Cardiac fibroblast (primary cell): ENCODE measurements at places on chromosomes 2 and 18.

DNA sequence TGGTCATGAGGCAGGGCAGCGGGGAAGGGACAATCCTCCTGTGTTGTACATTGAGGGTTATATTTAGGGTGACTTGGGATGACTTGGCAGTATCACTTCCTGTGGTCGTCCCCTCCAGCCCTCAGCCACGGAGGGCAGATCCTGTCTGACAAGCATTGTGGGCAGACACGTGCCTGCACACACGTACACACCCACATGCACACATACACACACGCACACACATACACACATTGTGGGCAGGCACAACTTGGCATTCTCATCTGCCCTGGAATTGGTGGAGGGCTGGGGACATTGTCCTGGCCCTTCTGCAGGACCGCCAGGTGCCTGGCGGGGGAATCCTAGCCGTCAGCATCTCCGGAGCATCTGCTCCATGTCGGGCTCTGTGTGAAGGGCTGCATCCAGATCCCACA is 47.6 kb downstream of the ODC1 start:
- no peak for DNase-seq

DNA sequence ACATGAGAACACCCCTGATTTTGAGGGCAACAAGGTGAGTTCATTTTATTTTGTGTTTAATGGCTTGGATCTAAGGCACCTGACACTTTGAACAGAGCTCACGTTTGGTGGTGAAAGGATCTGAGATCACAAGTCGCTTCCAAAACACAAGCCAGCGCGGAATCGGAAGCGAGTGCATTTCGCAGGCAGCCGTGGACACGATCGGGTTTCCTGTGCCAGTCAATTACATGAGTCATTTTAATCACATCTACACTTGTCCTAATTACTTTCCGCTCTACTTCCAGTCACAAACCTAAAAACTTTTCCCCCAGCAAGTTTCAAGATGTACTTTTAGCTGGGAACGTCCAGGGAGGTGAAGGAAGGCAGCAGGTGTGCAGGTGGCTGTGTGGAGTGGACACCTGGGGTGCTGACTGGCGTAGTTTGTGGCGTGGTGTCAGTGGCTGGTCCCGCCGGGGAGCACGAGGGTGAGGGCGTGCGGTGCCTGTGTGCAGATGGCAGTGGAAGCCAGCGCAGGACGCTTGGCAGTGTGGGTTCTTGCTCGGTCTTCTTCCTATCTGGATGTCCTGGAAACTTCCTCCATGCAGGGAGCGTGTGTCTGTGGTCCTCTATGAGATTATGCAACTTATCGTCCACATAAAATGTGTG is 75.6 kb downstream of the DCDC2C start:
- no peak for DNase-seq

- peak; percentile 64 for DNase-seq
These were observed 11.5 kb downstream of the VPS4B start for GRCh38 chr18:63410792-63411191.

- DNase-seq: no peak
These were observed 50.8 kb downstream of the SUMO1 start for GRCh38 chr2:202187570-202187969.

- DNase-seq: peak; percentile 4
These were observed 61.0 kb upstream of the SLC35G4 start for GRCh38 chr18:11548396-11548795.

GRCh38 chr2:134287323-134287722 is 33.5 kb downstream of the MGAT5 start:
- no peak for DNase-seq

- no peak for DNase-seq
These were observed 43.9 kb upstream of the SGPP2 start for GRCh38 chr2:222380456-222380855.

GRCh38 chr2:127397568-127398238 is 9.9 kb upstream of the MAP3K2 start:
- no peak for DNase-seq

DNA sequence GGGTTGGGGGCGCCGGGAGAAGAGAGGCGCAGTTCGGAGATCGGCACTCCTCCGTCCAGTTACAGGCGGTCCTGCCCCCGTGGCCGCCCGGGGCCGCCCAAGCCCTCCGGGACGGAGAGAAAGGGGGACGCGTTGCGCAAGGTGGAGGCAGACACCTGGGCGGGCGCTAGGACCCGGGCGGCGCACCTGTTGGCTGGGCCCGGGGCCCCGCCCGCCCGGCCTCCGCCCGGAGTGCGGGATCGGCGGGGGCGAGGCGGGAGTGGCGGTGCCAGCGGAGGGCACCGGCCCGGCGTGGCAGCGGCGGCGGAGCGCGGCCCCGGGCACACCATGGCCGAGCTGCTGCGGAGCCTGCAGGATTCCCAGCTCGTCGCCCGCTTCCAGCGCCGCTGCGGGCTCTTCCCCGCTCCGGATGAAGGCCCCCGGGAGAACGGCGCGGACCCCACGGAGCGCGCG is at the start of gene SGPP2:
Gene SGPP2, plus strand, starts transcription at position 268 of the 453 bp plus-strand sequence. Its CDS starts 60 bp downstream, at position 328.
- DNase-seq: no peak

- no peak for DNase-seq
These were observed 48.0 kb downstream of the ABI2 start for GRCh38 chr2:203376173-203376572.
